Cortex of kidney (tissue), 1 donor: ENCODE measurements at places on chromosomes 7 and 10.

DNA sequence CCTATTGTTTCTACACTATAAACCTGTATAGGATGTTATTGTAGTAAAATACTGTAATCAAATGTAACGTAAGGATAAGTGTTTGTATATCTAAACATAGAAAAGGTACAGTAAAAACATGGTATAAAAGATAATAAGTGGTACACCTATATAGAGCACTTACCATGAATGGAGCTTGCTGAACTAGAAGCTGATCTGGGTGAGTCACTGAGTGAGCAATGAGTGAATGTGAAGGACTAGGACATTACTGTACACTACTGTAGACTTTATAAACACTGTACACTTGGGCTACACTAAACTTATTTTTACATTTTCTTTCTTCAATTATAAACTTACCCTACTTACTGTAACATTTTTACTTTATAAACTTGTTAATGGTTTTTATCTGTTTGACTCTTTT is 732.9 kb upstream of the LRRN3 start:
- no peak for DNase-seq

DNA sequence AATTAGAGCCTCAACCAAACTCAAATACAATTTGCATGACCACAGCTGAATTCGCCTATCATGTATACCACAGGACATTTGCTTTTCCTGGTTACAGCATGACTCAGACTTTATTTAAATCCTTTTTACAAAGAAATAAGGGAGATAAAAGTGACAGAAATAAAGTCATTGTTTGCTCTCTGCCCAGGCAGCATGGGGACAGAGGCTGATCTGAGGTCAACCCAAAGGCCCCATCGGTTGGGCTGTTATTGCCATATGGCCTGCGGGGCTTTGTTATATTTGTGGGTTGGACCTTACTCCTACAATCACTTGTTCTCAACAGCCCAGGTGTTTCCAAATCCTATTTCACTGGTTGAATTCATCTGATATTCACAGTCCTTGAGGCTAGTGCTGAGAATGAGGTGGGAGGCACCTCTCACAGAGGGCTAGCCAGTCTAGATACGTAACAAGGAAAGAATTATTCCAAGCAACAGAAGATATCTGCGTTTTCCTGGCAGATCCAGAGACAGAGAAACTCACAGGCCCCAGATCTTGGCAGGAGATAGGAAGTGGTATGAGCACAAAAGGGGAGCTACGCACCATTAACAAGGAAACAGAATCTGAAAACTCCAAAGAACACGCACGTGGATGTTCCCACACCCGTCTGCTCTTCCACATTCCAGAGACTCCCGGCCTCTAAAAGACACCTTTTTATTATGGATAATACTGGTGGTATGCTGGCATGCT is 117.3 kb downstream of the HIPK2 start:
- DNase-seq = no peak

GRCh38 chr7:146878901-146879300 is 762.3 kb downstream of the CNTNAP2 start:
- DNase-seq = no peak

DNA sequence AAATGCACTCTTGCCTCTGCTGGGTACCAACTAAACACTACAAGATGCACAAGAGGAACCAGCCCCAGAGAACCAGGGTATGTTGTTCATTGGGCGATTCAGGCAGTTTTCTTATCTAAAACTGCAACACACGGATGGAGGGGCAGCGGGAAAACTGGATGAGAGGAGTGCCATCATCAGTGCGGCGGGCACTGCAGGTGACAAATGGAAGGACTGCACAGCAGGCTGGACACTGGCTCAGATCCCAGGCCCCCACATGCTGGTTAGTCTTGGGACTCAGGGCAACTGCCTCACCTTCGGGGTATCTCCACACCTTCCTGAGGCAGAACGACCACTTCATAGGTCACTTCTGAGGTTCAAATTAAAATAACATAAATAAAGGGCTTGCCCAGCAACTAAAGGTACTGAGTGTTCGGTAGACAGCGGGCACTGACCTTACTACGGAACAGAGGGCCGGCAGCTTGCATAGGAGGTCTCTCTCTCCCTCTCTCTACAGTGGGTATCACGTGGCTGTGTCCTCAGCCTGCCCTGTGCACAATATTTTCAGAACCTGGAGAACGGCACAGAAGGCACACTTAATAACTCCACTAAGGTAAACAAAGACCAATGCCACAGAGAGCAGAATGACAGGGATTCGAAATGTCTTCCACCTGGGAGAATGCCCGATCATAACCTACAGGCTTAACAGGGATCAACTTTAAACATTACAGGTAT is 72.1 kb downstream of the GRB10 start:
- no peak for DNase-seq

- DNase-seq = no peak
Measured at GRCh38 chr10:103280031-103280430, 3.1 kb downstream of the INA start.

DNA sequence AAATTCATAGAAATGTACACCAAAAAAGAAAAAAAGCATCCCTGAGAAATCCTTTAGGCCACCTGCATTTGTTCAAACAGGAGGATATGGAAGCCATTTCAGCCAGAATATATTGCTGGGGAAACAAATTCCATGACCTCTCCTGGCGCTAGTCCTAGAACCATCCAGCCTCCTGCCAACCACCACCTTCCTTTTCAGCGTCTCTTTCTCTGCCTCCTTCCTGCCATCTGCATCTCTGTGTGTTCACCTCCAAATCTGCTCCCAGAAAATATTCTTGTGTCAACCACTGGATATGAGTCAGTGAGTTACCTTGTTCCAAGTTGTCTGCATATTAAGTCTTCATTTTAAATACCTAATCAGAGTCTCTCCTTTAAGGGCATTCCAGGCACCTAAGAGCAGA is 50.6 kb upstream of the NPY start:
- DNase-seq = no peak

DNA sequence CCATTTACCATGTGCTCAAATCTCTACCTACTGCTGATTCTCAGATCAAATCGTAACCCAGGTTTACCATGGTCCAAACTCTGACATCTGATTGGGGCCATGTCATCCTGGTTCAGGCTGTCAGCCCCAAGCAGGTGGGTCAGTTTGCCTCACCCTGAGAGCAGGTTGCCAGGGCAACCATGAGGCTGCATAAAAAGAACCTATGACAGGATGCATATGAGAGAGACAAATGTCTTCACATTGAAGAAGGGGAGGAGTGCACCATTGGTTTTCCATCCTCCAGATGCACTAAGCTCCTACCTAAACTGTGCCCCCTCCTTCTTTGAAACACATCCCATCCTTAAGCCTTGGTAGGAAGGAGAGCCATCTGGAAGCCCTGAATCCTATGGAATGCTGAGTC is 10.2 kb downstream of the PRSS1 start:
- DNase-seq = no peak
